Thymus (tissue), 14 donors: ENCODE measurements at places on chromosomes 3 and 15.

DNA sequence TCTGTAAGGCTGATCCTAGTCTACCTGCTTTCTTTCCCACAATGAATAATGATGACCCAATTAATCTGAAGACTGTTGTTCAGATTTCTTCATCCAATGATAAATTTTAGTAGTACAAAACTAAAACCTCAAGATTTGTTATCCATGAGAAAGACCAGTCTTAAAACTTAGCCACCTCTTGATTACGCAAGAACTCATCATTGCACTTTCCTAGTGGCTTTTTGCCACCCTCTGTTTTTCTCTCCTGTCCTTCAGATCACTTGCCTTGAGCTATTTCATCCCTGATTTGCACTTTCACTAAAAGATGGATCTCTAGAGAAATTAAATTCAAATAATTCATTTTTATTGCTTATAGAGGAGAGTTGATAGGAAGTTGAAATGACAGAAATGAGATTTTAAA, 142.7 kb upstream of the RBMS3 start:
- DNase-seq = no peak

DNA sequence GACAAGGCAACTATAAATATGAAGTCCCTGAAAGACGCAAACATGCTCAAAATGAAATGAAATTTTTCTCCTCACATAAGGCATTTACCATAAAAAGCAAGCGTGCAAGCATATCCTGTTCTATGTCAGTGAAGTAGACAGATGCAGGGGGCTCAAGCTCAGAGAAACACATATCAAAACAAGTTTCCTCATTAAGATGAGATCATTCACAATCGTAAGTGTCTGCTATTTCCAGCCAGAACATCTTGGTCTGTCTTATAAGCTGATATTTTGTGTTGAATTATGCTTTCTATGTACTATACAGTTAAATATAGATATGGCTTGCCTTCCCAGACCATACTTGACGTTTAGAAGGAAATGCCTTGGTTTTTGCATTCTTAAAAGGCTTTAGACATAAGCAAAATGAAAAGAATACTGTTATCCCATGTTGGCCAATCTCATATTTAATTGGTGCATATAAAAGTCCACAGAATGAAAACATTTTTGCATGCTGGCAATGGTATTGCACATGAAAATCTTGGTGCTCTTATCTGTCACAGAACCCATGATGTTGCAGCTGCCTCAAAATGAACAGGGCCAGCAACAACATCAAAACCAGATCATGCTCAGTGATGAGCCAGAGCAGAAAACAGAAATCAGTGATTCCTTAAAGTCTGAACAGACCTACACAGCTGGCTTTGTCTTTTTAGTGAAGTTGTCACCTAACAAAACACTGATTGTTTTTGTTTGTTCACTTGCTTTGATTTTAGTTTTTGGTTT, 65.4 kb downstream of the SIDT1 start:
- no peak for DNase-seq

DNA sequence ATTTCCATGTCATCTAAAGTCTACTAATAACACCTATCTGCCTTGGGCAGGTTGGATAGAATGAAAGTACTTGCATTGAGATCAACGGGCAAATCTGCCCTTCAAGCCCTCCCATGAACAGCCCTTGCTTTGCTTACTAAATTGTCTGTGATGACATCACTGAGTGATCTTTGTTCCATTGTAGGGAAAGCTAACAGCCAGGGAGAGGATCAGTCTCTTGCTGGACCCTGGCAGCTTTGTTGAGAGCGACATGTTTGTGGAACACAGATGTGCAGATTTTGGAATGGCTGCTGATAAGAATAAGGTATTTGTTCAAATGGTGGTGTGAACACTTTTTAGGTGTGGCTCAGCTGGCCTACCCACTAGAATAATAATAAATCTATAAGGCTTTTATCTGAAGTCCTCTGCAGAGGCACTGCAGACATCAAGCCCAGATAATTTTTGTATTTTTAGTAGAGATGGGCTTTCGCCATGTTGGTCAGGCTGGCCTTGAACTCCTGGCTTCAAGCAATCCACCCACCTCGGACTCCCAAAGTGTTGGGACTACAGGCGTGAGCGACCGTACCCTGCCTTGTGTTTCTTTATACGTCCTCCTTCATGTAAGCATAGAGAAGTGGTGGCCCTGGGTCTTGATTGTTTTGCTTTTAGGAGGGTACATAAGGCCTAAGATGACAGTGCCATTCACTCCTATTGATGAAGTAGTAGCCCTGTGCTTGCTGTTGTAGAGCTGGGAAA, 5.7 kb downstream of the PCCB start:
- DNase-seq = no peak

- DNase-seq = no peak
These were observed 48.3 kb upstream of the PRR23E start for GRCh38 chr3:127144631-127145030.

DNA sequence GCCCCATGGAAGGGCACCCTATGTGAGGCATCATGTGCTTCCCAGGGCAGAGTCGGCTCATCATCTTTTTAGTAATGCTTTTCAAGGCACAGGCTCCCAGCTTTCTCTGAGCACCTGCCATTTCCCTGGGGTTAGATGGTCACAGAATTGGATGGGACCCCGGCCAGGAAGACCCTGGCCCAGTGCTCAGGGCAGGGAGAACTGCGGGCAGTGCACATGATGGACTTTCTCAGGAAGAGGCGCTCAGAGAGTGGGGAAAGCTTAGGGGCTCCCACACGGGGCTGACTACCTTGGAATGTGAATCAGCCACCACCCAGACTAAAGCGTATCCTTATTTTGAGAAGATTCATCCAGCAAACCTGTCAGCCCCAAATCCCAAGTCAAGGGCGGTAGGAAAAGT, 16.5 kb upstream of the SKOR1 start:
- no peak for DNase-seq

GRCh38 chr3:151398895-151399294, 14.3 kb upstream of the P2RY12 start:
- no peak for DNase-seq

DNA sequence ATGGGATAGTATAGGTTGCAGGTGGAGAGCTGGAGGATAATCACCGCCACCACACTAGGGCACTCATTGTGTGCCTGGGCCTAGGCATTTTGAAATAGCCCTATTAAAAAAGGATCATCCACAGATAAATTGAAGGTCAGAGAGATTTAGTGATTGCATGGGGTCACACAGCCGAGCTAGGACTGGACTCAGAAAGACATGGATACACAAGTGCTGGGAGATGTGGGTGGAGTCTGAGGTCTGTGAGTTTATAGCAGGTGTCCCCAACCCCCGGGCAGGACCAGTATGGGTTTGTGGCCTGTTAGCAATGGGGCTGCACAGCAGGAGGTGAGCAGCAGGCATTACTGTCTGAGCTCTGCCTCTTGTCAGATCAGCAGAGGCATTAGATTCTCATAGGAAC, 5.3 kb upstream of the ANKDD1A start:
- DNase-seq = no peak

- no peak for DNase-seq
These were observed 63.0 kb upstream of the CFAP161 start for GRCh38 chr15:81071120-81071519.

GRCh38 chr3:182738583-182739411, 54.5 kb upstream of the ATP11B start:
- DNase-seq = no peak
